Left lobe of liver (tissue), 2 donors: ENCODE measurements at places on chromosomes 1 and 21. TPM values are rescaled to one million over a fixed set of nuclear protein-coding genes. Genes with fewer than 3 reads are reported as not detected.

TFF3 gene
- total RNA-seq = 4.1 TPM

CFHR3 gene
- total RNA-seq = 279 TPM

C8A gene
- 302 TPM for total RNA-seq

MYOG gene
- total RNA-seq = not detected

IRF6 gene
- 30.0 TPM for total RNA-seq

DNA sequence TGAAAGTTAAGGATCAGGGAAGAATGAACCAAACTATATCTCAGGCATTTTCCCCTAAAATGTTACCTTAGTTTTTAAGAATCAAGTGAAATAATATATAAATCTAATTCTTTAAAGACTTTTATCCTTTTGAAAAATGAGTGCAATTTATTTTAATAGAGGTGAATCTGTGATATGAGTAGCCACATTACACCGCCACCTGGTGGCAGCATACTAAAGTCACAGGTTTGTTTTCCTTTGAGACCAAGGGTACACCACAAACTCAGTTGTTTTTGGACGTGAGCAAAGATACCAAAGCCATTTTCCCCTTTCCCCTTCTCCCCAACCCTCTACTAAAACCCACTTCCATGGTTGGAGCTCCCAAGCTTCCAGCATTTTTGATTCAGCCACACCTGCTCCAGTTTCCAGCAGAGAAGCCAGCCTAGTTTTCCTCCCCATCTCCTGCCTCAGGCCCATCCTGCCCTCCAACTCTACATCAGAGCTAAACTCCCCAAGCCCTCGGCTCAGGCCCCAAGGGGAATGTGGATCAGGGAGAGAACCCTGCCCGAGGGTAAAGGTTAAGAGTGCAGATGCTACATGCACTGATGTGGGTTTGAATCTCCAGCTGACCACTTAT is 22.9 kb upstream of the LDLRAP1 start:
- DNase-seq = no peak

DNA sequence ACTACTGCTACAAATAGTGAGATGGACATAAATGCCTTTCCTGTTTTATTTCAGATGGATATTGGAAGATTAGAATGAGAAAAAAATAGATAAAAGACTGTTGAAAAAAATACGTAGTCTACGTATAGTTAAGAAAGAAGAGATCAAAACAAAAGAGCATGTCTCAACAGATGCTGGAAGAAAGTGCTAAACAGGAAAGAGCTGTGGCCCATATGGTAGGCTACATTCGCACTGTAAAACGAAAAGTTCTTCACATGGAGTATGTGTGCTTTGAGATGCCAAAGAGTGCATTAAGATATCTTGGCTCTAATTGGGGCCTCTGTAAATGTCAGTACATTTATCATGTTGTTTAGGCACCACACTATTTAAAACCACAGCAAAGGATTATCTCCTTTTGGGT is 741.7 kb downstream of the LTN1 start:
- no peak for DNase-seq
